Fibroblast of gingiva (primary cell): ENCODE measurements at places on chromosomes 5 and 9.
A peak's percentile ranks its signal among the peaks of the same experiment; 100 is the strongest.

DNA sequence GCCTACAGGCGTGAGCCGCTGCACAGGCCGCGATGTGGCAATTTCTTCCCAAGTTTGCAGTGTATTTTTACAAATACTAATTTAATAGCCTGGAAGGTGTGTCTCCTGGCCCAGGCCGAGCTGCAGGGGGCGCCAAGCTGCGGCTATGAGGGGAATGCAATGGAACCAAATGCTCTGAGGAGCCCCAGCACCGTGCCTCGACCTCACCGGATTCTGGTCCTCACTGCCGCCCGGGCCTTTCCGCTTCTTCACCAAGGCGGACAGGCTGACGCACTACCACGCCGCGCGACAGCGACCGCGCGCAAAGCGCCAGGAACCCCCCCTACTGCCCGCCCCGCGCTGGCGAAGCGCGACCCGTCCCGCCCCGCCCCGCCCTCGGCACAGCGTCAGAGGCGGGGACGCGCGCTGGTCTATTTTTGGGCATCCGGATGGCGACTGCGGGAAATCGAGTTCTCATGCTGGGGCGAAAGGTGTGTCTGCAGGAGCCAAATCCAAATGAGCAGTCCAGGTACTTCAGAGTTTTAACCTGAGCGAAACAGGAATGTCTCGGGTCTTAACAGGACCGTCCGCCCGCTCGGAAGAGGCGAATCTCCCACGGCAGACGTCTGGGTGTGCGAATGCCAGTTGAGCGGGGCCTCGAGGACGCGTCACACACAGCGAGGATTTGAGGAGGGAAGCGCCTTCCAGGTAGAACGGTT lies 31.7 kb upstream of the PRXL2C start:
- DNase-seq: peak; percentile 84

DNA sequence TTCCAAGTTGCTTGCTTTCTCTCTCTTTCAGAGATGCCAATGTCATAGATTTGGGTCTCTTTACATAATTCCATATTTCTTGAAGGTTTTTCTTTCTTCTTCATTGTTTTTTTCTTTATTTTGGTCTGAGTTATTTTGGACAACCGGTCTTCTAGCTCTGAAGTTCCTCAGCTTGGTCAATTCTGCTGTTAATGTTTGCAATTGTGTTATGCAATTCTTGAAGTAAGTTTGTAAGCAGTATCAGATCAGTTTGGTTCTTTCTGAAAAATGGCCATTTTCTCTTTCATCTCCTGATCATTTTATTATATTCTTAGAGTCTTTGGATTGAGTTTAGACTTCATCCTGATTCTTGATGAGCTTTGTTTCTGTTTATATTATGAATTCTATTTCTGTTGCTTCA lies 16.4 kb upstream of the PRDM9 start:
- no peak for DNase-seq

GRCh38 chr9:98101868-98102273 lies 17.2 kb downstream of the TRIM14 start:
- no peak for DNase-seq

GRCh38 chr5:37888476-37888875 lies 48.6 kb upstream of the GDNF start:
- no peak for DNase-seq

DNA sequence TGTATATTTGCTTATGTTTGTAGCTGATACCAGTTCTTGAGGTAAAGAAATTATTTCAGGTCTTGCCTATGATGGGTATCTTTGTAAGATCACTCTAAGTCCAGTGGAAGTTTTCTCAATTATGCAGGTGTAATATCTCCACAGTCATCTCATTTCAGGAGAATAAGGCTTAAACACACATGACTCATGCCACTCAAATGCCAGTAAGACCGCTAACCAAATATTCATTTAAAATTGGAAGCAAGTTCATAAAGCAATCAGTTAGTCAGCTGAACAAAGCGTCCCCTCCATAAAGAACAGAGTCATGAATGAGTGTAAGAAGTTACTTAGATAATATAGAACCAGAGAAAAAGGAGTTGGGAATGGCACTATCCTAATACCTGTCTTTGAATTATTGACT lies 248.7 kb downstream of the LURAP1L start:
- DNase-seq: no peak
